ENCODE measurements at places on chromosomes 3 and 15.

GRCh38 chr3:161770484-161771386 lies 274.1 kb downstream of the OTOL1 start:
- no peak for DNase-seq

DNA sequence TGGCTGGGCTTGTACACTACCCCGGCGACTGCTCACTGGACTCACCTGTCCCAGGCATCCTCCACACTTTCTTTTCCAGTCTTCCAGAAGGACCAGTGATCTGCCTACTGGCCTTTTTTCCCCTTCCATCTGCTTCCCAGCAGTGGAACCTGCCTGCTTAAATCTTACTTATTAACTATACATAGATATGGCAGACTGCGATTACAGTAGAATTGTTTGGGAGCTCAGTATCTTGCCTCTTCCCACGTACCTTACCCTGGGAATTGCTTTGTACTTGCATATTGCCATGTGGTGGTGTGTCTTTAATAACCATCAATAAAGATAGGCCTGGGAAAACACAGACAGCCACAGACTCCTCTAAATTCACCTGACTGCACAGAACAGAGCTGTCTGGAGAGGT lies 11.8 kb upstream of the HES1 start:
- no peak for DNase-seq

- DNase-seq: peak; percentile 13
Measured at GRCh38 chr3:78919021-78919755, 848.6 kb downstream of the ROBO1 start.

- DNase-seq: no peak
Measured at GRCh38 chr15:38789566-38789965, 225.0 kb upstream of the RASGRP1 start.

DNA sequence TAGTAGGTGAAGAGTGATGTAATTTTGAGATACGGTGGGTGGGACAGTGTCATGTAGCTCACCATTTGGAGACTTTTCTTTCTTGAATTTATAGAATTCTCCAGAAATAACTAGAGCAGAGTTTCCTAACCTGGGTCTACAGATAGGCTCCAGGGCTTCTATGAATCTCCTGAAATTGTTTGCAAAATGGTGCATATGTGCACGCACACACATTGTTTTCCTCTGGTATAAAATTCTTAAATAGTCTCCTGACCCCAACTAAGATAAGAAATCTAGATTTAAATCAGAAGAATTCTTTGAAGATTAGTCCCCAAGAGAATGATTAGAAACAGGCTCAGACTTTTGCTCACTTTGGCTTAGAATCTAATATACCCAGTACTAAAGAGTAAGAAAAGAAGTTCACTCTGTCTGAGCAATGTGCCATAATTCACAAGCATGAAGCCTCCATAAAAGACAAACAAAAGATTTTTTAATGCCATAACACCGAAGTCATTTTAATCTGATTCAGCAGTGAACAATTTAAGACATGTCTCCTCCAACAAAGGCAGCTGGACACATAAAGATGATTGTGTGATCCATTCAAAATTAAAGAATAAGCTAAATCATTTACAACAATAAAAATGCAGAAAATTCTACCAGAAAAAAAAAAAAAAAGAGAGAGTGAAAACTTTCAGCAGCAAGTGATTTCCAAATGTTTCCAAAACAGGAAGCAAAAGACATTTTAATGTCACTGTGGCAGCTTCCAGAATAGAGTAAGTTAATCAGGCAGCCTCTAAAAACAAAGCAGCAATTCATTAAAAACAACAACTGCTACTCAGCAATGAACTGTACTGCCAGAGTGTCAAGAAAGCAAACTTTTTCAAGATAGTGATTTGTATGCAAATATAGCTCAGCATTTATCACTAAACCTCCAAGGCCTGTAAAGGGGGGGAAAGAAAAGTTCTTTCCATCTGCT lies 975.5 kb upstream of the CFAP20DC start:
- DNase-seq: peak; percentile 40

- no peak for DNase-seq
Measured at GRCh38 chr3:95154766-95155165, 1091.9 kb downstream of the NSUN3 start.

GRCh38 chr15:100061944-100062343 lies 279.8 kb downstream of the ADAMTS17 start:
- DNase-seq: no peak

DNA sequence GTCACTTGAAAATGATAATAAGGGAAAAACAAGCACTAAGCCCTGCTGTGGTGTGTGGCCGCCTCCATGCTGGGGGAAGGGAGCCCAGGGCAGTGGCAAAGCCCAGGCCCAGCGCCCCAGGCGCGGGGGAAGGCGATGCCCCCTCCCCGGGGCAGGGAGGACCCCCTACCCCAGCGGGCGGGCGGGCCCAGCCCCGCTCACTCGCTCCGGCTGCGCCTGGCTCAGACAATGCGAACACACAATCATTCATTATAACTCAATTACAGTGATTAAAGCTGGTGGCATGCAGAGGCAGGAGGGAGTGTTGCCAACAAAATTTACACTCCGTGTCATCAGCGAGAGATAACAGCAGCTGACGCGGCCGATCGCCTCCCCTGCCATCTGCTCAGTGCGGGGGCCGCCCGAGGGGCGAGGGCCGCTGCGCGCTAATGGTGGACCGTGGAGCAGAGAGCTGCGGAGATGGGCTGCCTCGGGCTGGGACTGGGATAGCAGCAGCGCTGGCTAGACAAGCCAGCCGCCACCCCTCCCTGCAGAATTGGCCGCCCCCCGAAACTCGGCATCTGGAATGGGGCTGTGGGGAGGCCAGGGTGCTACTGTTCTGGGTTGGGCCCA lies 64.1 kb downstream of the TLE3 start:
- no peak for DNase-seq

- no peak for DNase-seq
Measured at GRCh38 chr3:107660306-107660976, 137.7 kb downstream of the BBX start.

- DNase-seq: no peak
Measured at GRCh38 chr3:46076606-46077005, 49.3 kb upstream of the XCR1 start.

DNA sequence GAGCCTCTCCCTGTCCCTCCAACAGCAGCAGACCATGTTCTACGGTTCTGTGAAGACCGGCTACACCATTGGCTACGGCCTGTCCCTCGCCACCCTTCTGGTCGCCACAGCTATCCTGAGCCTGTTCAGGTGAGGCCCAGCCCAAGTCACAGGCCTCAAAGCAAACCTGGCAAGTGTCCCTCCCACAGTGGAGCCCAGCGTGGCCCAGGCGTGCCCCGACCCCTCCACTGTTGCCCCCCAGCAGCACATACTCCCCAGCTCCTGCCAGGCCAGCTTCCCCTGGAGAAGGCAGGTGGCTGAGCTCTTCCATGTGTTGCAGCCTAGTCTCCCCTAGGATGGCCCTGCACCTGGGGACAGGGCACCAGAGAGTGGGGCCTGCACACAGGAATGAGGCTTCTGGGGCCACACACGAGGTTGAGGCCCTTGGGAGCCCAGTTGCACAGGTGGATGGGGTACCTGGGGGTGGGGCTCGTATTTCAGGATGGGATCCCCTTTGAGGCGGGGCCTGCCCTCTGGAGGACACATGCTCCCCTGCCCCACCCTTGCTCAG lies 25.0 kb downstream of the VIPR1 start:
- DNase-seq: no peak

- no peak for DNase-seq
Measured at GRCh38 chr15:83890587-83890986, 236.7 kb downstream of the ADAMTSL3 start.

DNA sequence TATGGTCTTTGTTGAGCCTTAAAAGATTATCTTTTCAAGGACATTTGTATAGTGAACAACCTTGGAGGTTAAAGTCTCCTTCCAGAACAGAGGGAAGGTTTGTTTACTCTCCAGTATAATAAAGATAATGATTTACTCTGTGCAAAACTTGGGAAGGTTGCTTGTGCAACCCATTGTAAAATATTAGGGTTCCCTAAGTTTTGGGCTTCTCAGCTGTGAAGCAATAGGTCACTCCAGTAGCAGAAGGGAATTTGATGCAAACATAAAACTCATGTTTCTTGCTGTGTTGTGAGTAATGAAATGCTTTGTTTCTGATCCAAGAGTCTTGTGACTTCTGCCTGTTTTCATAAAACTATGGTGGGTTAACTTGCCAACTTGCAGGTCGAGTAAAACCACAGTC lies 177.5 kb downstream of the SUCNR1 start:
- no peak for DNase-seq

DNA sequence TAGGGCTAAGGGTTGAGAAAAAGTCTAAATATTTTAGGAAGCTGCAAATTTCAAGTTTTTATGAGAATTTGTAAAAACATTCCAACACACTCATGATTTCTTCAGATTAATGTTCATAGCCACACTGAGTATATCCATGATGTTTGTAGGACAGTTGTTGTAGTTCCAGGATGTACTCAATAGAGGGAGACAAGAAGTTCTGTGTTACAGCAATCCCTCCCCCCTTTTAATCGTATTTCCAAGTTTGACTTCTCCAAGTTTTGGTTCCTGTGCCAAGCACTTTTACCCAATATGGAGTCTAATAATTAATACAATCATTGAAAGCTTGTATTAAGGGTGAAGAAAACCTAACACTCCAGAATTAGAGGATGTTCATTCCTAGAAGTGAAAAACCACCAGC lies 143.4 kb downstream of the FEZF2 start:
- DNase-seq: no peak

GRCh38 chr15:88467935-88468528 lies 524 bp downstream of the MRPS11 start:
- DNase-seq: peak; percentile 15

DNA sequence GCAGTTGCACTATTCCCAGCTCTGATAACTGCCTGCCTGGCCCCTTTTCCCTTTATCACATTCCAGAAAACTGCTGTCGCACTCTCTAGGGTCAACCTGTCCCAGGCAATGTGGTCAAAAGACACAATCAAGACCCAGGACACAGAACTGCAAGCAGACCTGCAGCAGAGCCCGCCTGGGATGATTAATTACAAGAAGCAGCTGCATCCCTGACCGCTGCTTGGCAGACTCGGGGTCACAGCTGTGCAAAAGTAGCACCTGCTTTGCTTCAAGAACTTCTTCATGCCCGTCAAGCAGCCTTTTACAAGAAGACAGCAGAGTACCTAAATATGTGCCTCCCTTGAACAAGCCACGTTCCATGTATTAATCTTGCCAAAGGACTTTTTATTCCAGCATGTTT lies 120.0 kb upstream of the ST8SIA2 start:
- DNase-seq: no peak

- DNase-seq: no peak
Measured at GRCh38 chr3:44128057-44128775, 113.5 kb upstream of the TOPAZ1 start.

DNA sequence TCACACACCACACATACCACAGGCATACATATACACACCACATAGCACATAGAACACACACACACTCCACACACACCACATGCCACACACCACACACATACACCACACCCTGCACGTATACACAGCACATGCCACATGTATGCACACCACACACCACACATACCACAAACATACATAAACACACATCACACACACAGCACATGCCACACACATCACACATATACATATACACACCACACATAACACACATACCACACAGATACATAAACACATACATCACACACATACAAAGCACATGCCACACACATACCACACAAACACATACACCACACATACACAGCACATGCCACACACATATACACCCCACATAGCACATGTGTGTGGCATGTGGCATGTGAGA lies 171.1 kb downstream of the OR4M2 start:
- no peak for DNase-seq

- DNase-seq: no peak
Measured at GRCh38 chr3:112376241-112376911, 43.4 kb downstream of the CD200 start.

DNA sequence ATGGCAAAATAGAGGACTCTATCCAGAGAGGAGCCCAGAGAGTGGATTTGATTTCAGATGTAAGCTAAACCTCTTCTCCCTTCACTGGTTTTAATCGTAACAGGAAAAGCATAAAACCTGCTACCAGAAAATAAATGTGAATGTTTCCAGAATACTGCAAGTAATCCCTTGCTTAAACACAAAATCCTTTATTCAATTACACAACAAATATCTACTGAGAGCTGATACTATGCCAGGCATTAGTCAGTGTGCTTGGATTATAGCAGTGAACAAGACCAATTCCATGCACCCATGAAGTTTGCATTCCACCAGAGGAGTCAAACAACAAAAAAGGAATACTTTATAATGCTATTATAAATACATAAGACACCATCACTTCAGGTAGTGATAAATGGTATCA lies 15.1 kb downstream of the AVEN start:
- DNase-seq: no peak

- DNase-seq: no peak
Measured at GRCh38 chr3:139295040-139295439, 48.8 kb upstream of the MRPS22 start.

- DNase-seq: no peak
Measured at GRCh38 chr3:32326795-32327194, 64.9 kb upstream of the CMTM7 start.

- peak; percentile 86 for DNase-seq
Measured at GRCh38 chr3:129577925-129578786, 28.3 kb downstream of the PLXND1 start.

DNA sequence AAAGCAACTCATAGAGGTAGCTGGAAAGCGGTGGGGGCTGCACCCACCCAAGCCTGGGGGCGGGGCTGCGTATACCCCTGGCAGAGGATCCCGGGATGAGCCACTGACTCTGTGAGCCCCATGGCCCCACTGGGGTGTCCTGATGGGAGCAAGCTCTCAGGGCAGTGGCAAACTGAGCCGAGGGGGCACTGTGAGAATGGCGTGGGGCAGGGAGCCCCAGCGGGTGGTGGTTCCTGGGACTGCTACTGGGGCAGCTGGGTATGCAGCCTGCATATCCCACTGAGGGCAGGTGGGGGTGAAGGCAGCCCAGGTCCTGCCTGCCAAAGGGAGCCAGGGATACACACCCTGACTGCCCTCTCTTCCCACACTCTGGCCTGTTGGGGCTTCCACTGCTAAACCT lies 59.4 kb downstream of the DNAJB8 start:
- no peak for DNase-seq

Data from thymus (tissue), 14 donors.